ENCODE measurements at places on chromosomes 4 and X.
A peak's percentile ranks its signal among the peaks of the same experiment; 100 is the strongest.

DNA sequence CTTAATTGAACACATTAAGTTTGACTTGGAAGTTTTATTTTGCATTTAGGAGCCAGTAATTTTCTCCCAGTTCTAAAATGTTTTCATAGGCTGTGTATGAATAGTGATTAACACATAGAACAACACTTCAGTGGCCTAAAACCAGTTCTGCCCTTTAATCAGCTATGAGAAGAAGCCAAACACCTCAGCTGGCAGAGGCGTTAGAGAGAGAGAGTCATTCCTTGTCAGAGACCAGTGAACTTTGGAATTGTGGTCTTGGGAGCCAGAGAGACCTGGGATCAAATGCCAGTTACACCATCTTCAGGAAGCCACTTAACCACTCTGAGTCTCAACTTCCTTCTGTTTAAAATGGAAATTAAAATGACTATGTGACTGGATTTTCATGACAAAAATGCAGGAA lies 39.3 kb upstream of the PRPS2 start:
- DNase-seq: no peak

DNA sequence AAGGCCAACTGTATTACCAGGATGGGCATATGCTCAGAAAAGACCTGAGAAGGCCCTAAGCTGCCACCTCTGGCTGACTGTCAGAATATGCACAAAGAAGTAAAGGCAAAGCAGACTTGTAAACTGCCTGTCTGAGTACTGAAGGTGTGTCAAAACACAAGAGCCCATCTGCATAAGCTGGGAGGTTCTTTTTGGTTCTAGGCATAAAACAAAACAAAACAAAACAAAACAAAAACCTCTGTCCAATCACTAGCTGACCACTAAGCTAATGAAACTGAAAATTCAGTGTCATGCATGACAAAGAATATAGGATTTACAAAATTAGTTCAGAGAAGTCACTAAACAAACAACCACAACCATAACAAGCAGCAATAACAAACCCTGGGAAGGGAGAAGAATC lies 20.6 kb downstream of the SH3D19 start:
- no peak for DNase-seq

- DNase-seq: peak; percentile 28
These were observed 2691.0 kb downstream of the PCDH7 start for GRCh38 chr4:33411182-33411581.

DNA sequence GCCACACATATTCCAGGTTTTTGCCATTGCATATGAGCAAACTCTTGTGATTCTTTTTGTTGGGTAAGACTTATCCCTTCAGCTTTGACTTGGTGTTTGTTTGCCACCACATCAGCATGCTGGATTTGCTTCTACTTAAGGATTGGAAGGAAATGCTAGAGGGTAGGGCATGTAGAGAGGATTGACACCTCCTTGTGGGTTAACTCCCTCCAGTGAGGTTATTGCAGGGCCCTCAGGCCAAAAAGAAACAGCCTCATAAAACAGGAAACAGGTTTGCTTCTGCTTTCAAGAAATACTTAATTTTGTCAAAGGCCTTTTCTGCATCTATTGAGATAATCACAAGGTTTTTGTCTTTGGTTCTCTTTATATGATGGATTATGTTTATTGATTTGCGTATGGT lies 15.2 kb upstream of the INPP4B start:
- DNase-seq: no peak

- no peak for DNase-seq
These were observed 65.3 kb downstream of the EFNB1 start for GRCh38 chrX:68894142-68894512.

DNA sequence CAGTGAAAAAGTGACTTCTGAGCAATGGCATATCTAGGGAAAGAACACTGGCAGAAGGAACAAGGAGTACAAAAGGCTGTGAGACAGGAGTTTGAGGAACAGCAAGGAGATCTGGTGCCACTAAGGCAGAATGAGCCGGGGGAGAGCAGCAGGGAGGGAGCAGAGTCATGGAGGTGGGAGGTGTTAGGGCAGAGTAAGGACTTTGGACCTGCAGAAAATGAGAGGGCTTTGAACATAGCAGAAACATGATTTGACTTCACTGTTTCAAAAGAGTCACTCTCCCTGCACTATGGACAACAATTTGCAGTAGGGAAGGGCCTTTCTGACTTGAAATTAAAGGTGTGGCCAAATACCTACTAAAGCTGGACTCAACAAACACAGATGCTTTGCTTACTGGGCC lies 356.2 kb downstream of the ADGRL3 start:
- DNase-seq: no peak

DNA sequence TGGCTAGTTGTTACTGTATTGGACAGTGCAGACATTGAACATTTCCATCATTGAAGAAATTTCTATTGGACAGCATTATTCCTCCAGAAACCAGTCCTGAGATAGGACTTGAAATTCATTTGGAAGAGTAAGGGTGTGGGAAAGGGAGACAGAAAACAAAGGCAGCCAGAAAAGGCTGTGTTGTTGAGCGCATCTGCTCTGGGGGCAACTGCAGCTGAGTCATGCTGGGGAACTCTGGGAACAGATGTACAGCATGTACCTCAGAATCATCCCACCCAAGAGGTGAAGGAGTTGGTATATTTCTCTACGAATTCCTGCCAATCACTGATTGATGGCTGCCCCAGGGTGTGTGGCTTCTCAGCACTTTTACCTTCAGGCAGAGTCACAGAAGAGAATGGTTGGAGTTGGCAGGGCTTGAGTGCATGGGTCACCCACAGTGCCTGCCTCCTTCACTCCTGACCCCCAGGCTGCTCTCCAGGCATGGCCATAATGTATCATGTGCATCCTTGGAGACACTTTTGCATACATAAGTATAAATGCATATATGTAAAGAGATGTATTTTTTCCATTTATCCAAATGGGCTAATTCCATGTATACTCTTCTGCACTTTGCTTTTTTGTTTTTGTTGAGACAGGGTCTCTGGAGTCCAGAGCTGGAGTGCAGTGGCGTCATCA lies 39.4 kb downstream of the GEMIN8 start:
- DNase-seq: no peak

GRCh38 chr4:159107203-159107925 lies 4.5 kb downstream of the RAPGEF2 start:
- peak; percentile 21 for DNase-seq

GRCh38 chrX:68999356-68999755 lies 165.9 kb downstream of the PJA1 start:
- DNase-seq: no peak

- no peak for DNase-seq
These were observed 26.5 kb downstream of the HMX1 start for GRCh38 chr4:8844976-8845690.

GRCh38 chrX:123331859-123332258 lies 147.8 kb downstream of the GRIA3 start:
- DNase-seq: no peak

DNA sequence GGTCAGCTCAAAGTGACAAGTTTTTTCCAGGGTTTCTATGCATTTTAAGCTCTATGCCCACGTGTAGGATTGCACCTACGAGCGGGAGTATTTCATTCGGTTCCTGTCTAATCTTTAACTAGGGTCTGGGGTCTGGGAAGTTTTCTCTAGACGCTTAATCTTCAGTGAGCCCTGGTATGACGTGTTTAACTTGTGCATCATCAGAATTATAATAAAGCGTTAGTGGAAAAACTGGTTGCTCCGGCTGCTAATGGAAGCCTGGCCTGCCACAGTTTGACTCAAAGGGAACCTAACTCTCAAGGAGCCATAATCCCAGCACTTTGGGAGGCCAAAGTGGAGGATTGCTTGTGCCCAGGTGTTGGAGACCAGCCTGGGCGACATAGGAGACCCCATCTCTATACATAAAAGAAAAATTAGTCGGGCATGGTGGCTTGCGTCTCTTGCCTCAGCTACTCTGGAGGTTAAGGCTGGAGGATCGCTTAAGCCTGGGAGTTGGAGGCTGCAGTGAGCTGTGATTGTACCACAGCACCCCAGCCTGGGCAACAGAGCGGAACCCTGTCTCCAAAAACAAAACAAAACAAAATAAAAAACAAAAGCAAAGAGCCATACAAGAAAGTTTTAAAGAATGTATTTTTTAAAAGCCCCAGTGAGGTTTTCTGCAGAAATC lies 30.2 kb downstream of the ARSD start:
- no peak for DNase-seq

- no peak for DNase-seq
These were observed 246.7 kb downstream of the GPAT3 start for GRCh38 chr4:83782591-83782990.

- no peak for DNase-seq
These were observed 27.5 kb upstream of the ESX1 start for GRCh38 chrX:104282166-104282725.

DNA sequence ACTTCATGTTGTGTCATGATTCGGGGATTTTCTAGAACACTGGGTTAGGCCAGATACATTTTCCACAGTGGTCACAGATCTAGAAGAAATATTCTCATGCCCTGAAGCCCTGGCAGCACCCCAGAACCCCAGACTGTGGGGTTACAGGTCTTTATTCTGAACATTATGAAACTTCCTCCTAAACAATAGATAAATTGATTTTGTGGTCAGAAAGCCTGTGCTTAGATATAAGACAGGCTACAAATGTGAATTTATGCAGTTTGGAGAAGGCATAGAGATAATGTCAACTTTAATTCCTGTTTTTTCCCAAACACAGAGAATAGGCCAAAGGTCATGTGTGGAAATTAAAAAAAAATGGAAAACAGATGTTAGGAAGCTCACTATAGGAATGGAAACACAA lies 492.9 kb downstream of the SPRY1 start:
- no peak for DNase-seq

GRCh38 chr4:138236037-138236436 lies 6.1 kb downstream of the SLC7A11 start:
- no peak for DNase-seq

DNA sequence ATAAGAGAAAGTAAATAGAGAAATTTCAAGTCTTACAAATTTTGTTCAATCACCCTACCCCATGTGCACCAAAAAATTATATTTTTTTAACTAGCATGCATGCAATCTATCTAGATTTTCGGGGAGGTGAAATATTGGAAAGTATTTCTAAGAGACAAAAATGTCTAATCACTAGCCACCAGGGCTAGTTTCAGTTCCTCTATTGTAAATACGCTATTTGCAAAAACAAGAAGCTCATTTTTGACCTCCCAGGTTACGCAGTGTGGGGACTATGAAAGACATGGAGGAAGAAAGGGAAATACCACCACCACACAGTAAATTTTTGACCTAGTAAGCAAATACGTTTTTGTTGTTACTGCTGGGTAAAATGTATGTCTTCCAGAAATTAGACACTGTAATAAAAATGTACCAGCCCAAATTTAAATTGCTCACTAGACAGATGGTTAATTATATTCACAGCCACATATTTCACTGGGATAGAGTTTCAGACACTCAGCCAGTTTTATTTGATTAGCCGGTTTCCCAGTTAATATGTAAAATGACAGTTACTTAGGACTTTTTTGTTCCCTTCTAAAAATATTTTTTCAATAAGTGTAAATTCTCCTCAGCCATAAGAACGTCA lies 2.2 kb downstream of the NEXMIF start:
- DNase-seq: no peak

DNA sequence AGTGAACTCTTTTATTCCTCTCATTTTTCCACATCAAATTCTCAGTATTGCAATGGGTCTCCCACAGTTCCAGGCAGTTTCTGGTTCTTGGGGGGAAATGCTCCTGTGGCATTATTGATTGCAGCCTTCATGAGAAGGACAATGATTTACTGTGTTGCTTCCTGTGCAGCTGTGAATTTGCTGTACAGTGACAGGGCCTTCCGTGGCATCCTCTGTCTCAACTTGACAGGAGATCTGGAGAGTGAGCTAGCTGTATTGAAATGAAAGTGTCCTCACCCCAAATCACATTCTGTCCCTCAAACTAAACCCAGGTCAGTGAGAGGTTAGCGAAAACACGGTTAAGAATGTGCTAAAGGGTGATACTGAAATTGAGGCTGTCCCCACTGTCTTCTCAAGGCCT lies 77.1 kb upstream of the ATOH1 start:
- no peak for DNase-seq

- DNase-seq: peak; percentile 32
These were observed 9.6 kb downstream of the HAUS7 start for GRCh38 chrX:153460826-153461225.

DNA sequence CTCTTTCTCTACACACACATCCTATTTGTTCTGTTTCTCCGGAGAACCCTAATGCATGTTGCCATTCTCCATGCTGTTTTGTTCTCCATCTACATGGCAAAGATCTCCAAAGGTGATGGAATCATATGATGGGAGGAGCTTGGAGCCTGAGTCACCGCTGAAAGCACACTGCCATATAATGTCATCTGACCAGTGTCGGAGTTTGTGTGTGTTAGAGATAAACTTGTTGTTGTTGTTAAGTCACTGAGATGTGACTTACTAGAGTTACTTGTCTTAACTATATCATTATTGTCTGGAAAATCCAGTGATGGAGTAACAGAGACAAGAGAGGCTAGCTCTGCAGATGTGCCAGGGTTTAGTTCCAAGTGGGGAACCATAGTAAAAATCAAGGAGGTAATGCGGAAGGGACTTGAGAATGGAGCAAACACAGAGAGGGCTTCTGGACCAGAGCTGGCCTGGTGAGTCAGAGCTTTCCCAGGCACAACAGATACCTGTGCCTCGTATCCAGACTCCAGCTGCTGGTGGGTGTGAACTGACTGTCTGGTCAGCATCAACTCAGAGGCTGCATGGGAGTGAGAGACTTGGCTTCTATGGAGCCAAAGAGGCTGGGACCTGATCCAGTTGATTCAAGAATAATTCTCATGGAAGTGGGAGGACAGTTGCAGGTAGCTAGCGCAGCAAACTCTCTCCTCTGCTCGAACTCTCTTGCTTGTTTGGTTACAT lies 30.6 kb upstream of the CCKAR start:
- DNase-seq: no peak

GRCh38 chr4:6021831-6022606 lies 3.8 kb upstream of the C4orf50 start:
- DNase-seq: no peak

GRCh38 chrX:154123241-154124219 lies 20.5 kb upstream of the OPN1LW start:
- DNase-seq: no peak

DNA sequence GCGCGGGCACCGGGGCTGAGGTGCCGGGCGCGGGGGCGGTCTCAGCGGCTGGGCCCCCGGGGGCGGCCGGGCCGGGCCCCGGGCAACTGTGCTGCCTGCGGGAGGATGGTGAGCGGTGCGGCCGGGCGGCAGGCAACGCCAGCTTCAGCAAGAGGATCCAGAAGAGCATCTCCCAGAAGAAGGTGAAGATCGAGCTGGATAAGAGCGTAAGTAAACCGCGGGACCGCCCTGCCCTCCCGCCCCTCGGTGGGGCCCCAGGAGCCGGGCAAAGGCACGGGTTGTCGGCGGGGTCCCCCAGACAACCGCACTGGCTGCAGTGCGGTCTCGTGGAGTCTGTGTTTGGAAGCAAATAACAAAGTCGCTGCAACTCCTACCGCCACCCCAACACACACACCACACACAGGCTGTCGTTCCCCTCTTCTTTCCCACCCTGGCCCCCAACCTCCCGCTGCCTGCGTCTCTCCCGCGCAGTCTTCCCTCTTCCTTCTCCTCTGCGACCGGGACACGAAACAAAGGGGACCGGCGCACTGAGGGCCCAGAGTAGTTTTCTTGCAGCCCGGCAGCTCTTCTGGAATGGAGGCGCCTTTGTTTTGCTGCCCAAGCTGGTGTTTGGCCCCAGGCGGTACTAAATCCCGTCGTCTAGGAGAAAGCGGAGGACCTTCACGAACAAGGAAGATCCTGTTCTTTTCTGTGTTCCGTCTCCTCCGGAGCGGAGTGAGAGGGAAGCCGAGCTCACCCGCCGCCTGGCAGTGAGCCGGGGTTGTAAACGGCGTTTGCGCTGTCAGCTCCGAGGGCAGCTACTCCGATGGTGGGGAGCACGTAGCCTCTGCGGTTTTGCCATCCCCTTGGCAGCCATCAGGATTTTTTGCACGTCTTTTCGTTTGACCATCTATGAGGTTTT lies 788 bp downstream of the SAP30 start:
- peak; percentile 77 for DNase-seq

GRCh38 chr4:82469791-82470345 lies 39.5 kb downstream of the ENOPH1 start:
- DNase-seq: peak; percentile 47

Data from fibroblast of skin of abdomen (primary cell).